ENCODE measurements at places on chromosomes 3 and 15.
A peak's percentile ranks its signal among the peaks of the same experiment; 100 is the strongest.

DNA sequence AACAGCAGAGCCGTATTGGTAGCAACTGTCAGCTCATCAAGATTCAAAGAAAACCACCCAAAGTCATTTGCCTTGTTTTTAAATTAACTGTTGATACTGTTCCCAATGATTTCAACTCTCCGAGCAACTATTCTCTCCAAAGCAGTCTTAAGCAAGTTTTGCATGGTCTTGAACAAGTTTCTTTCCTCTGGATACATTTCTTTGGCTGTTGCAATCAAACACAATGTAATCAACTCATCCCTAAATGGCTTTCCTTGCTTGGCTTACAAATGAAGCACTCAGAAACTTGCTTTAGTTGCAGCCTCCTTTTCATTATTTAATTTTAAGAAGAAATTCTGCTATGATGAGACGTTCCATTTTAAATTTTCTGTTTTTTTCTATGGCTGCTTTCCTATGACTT, 15.5 kb upstream of the MUC13 start:
- DNase-seq = no peak

- no peak for DNase-seq
Observed at GRCh38 chr3:159604151-159604581, 384.5 kb upstream of the IL12A start.

- no peak for DNase-seq
Observed at GRCh38 chr3:170977949-170978745, 48.4 kb downstream of the SLC2A2 start.

GRCh38 chr3:10192953-10193691, 28.4 kb downstream of the IRAK2 start:
- DNase-seq = peak; percentile 35

DNA sequence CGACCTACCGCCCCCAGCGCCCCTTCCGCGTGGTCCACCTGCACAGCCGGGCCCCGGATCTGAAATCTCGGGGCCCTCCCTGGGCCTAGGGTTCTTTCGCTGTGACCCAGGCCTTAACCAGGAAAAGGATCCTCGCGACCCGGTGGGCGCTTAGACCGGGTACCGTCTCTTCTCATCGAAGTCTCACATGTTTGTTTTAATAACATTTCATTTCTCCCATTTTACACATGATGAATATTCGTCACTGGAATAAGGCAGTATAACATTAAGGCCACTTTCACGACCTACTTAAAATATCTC, 277 bp upstream of the DALRD3 start:
- DNase-seq = no peak

GRCh38 chr3:45552794-45553371, 41.7 kb upstream of the LIMD1 start:
- no peak for DNase-seq

DNA sequence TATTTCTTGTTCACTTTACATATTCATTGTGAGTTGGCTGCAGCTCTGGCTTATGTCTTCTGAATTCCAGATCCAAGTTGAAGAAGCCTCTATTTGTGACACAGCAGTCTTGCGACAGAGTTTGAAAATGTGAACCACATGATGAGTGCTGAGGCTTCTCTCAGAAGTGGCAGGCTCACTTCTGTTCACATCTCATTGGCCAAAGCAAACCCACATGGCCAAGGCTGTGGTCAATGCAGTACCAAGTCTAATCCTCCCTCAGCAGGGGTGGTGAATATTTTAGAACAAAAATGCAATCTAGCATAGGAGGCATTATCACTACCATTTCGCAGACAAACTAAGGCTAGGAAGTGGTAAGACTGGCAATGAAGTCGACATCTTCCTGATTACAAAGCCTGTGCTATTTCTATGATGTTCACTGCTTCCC, 45.2 kb downstream of the CDCP1 start:
- DNase-seq = no peak

DNA sequence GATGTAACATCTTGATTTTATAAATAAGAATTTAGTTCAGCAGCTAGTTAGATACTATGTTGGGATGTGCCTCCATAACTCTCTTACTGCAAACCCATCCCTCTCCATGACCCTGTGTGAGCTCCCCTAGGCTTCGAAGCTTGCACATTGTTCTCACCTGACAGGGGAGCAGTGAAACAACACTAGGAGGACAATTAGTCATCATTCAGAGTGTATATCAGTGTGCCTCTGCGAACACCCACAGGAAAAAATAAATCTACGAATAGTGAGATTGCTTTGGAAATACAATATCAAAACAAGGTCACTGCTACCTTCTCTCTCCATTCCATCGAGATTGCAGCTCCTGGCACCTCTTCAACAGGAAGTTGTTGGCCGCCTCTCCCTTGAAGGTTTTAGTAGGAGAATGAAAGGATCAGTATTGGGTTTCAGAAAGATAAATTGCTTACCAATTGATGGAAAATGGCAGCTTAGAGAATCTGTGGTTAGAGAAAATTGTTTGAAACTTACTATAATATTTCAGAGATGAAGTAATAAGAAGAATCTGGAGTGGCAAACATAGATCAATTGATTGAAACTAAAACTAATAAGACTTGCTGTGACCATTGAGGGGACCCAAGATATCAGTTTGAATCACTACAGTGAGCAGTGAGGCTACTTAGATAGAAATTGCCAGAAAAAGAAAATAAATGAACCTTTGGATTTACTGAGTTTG, 103.2 kb downstream of the CHL1 start:
- no peak for DNase-seq

GRCh38 chr3:152197451-152197850, 71.3 kb upstream of the MBNL1 start:
- no peak for DNase-seq

DNA sequence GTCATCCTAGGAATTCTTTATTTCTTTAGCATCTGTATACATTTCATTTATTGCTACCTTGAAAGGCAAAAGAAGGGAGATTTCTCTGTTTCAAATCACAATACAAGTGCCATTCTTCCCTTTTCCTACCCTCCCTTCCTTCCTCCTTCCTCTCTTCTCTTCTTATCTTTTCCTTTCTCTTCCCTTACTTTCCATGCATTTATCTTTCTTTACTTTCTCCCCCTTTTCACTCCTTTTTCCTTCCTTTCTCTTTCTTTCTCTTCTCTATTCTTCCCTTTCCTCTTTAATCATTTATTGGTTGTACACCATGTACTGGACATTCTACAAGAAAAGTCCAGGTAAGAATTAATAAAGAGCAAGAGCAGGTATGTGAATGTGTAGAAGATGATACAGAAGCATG, 251.0 kb upstream of the PEX5L start:
- no peak for DNase-seq

DNA sequence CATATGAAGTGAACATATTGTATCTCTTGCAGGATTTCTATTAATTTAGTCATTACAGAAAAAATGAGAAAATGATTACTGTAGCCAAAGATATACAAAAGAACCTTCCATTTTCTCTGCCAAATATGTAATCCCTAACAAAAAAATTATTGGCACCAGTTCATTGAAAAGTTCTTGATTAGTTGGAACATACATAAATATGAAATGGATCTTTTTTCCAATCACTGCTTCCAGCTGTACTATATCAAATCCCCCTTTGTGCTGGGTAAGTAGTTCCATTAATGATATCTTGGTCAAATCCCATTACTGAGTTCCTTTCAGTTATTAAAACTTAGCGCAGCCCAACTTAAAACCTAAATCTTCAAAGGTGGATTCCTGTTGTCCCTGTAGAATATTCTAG, 263.8 kb downstream of the SLC9A9 start:
- DNase-seq = no peak

- DNase-seq = no peak
Observed at GRCh38 chr3:38054499-38055001, 15.5 kb downstream of the DLEC1 start.

DNA sequence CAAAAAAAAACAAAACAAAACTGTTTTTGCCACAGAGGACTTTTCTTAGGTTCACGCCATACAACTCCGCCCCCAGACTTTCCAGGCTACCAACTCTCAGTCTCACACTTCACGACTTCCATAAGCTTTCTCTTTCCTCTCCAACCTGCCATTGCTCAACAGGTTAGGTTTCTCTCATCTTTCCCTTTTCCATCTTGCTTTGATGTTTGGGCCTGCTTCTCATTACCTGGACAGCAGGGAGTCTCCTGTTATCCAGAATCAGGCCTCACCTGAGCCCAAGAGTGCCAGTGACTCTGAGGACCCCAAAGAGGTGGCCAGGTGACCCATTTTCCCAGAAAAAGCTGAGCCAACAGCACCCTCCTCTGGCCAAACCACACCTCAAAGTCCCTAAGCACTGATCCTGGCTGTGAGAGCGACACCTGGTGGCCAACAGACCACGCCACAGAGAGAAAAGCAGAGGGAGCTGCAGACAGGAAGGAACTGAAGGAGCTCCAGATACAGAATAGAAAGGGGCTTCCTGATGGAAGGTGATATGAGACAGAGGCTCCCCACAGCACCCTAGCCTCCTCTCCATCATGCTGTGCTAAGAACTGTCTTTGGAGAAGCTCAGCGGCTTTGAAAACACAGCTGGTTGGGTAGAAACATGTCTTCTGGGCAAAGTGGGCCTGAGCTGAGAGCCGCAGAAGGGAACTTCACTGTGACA, 4.0 kb downstream of the CCDC51 start:
- peak; percentile 78 for DNase-seq

- DNase-seq = no peak
Observed at GRCh38 chr3:55161231-55161630, 233.4 kb upstream of the LRTM1 start.

DNA sequence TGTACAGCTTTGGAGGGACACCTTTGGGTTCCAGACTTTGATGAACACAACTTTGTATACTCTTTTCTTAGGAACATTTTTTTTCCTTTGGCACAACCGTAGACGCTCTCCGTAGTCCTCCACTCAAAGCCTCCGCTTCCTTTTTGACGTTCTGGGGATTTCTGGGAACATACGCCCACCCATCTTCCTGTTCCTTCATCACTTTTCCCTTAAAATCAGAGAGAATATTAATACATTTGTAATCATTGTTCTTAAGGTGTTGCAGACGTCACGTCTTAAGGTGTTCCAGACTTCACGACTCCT, 405 bp upstream of the SPG21 start:
- DNase-seq = no peak

- no peak for DNase-seq
Observed at GRCh38 chr3:40169983-40170382, 139.5 kb upstream of the EIF1B start.

DNA sequence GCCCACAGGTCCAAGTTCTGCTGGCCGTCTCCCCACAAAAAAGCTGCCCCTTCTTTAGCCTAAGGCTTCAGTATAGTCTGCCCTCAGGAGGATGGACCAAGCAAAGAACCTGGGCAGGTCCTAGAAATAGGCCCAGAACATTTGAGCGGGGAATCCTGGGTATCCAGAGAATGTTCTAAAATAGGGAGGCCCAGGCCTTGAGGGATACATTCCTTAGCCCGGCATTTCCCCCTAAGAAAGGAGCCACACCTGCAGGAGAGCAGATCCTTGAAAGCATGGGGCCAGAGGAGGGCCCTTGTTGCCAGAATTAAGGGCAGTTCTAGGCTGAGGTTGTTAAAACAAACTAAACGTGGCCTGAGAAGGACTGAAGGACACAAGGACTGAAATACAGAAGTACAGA, 20.6 kb upstream of the MEX3B start:
- no peak for DNase-seq
